ENCODE measurements at places on chromosomes 7 and 10.

GRCh38 chr7:47095946-47096345 is 486.0 kb downstream of the TNS3 start:
- DNase-seq = no peak

- no peak for DNase-seq
Measured at GRCh38 chr10:79585870-79586527, 24.7 kb upstream of the SFTPA1 start.

- no peak for DNase-seq
Measured at GRCh38 chr7:133985300-133985699, 141.8 kb upstream of the LRGUK start.

DNA sequence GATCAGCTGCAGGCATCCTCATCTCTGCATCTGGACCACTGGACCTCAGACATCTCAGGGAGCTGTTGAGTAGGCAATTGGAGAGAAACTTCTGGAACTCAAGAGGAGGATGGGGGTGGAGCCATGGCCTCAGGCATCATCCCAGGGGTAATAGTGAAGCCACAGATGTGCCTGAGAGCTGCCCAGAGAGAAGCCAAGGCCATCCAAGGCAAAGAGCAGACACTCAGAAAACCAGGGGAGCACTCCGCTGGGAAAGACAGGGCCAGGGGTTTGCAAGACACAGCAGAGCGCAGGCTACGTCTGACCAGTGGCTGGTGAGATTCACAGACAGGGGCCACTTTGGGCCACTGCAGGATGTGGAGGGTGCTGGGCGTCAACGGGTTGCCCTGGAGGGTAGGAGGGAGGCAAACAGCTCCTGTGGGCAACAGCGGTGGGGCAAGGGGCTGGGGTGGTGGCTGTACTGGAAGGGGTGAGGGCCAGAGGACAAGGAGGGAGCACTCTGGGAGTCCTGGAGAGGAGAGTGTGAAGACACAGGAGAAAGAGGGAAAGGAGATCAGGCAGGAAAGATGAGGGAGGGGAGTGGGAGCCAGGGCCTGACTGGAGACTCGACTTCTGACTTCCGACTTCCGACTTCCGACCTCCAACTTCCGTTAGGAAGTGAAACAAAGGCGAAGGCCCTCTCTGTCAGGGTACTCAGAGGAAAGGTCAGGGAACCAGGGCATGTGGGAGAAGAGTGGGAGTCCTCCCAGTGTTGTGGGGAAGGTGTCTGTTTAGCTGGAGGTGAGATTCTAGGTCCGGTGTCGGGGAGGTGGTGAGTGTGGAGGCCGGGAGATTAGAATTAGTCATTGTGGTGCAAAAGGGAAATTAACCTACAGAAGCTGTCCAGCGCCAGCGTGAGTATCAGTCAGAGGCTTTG is 69.7 kb upstream of the ANTXRL start:
- no peak for DNase-seq

DNA sequence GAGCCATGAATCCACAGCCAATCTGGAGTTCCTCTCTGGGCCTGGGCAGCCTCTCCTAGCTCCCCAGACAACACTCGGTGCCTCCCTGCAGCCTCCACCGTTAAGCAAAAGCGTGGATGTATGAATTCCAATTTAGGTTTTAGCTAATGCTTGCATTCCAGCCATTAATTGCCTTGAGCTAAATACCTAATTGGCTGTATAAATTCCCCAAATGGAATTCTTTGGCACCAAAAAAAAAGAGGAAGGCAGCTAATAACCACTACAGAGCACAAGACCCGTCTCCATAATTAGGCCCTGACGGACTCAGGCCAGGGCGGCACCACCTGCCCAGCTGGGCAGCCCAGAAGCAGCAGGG is 140.5 kb downstream of the PTPRN2 start:
- DNase-seq = no peak

DNA sequence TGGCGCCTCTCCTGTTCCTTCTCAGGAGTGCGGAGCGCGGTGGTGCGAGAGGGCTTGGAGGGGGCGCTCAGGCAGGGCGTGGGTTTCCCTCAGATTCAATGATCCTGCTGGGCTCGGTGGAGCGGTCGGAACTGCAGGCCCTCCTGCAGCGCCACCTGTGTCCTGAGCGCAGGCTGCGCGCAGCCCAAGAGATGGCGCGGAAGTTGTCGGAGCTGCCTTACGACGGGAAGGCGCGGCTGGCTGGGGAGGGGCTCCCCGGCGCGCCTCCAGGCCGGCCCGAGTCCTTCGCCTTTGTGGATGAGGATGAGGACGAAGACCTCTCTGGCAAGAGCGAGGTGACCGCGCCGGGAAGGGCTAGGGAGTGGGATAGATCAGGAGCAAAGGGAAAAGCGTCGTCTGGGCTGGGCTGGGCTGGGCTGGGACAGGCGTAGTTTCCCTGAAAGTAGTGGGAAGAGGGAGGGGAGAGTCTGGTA is 17.0 kb downstream of the FAM131B start:
- peak; percentile 56 for DNase-seq

DNA sequence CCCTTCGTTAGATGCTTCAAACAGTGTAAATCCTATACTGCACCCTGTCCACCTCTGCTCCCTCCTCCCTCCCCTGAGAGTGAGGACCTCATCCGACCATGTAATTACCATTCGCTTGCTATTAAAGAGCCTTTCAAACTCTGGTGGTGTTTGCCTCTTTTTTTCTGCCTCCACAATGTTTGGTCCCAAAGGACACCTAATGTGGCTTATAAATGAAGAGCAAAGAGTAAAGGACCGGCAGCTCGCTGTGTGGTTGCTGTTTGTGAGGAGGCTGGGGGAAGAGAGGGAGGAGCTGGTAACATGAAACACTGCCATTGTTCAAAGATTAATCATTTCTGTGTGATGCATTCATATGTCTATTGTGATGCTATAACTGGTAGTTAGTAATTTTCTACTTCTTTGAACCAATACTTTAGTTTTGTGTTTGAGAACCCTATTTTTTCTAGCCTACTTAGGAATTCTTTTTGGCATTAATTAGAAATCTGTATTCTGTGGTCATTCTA is 27.9 kb downstream of the MTURN start:
- no peak for DNase-seq

- no peak for DNase-seq
Measured at GRCh38 chr7:114148779-114149178, 230.0 kb upstream of the PPP1R3A start.

GRCh38 chr10:79144351-79145173 is 75.8 kb downstream of the ZMIZ1 start:
- DNase-seq = no peak

DNA sequence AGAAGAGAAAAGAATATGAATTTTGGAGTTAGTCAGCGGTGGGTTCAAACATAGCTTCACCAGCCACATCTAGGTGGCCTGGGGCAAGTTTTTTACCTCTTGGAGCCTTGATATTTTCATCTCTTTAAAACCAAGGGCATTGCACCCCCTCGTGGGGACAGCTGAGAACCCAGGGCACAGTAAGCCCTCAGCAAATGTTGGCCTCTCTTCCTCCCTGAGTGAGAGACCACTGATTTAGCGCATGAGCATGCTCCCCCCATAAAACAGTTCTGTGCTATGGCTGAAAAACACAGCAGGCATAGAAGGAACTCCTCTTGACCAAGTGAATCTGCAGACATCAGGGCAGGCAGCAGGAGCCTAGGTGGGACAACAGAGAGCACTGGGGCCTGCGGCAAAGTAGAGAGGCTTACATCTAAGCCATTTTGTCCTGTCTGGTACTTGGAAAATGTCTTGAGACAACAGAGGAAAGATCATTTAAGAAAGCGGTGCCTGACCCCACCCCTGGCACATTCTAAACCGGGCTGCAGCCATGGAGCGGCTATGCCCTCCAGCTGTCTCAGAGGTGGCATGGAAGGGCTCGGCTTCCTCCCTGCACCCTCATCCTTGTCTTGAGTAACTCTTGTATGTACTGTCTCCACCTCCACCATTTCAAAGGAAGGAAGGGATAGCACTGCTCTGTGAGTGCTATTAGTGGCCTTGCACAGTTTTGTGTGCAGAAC is 94.7 kb downstream of the ARHGAP22 start:
- DNase-seq = no peak

DNA sequence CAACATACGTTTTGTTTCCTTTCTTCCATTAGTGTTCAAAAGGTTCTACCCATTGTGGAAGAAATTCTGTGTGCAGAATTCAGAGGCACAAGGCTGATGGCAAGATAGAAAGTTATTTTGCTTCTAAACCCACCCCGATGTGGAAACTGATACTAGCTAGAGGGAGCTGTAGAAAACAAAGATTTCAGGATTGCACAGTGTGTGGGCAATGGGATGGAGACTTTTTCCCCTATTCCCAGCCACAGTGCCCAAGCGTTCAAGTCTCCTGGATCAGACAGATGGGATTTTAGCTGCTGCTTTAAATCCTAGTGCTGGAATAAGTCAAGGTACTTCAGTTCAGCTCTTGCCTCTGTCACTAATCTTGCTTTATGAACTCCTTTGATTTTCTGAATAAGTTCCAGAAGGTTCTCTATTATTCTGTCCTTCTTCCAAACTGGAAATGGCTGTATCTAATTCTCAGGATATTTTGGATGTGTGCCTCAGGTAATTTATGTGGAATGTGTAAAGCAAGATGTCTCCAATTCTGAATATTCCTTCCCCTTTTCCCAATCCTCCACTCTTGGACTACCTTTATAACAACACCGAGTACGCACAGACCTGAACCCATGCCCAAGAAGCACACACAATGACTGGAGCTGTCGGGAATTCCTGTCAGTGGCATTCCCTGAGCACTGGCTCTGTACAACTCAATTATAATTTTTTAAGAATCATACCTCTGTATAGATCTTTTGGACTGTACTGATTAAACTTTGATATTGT is 473.0 kb downstream of the PLXDC2 start:
- DNase-seq = no peak

- peak; percentile 75 for DNase-seq
Measured at GRCh38 chr7:47435889-47436312, 146.0 kb downstream of the TNS3 start.

DNA sequence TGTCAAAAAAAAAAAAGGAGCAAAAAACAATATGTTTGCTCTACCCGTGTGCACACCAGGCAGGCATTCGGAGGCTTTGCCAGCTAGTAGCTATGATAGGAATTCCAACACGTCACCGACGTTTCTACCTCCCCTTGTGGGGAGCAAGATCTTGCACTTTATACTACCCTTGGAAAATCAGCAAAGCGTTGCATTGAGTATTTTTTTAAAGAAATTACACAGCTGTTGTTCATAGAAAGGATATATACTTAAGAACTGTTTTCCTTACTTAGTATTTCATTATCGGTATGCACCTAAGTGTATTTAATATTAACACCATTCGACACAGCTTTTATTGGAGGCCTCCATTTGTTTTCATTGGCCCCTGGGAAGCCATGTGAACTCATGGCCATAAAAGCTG is 159.9 kb upstream of the MGMT start:
- DNase-seq = no peak

DNA sequence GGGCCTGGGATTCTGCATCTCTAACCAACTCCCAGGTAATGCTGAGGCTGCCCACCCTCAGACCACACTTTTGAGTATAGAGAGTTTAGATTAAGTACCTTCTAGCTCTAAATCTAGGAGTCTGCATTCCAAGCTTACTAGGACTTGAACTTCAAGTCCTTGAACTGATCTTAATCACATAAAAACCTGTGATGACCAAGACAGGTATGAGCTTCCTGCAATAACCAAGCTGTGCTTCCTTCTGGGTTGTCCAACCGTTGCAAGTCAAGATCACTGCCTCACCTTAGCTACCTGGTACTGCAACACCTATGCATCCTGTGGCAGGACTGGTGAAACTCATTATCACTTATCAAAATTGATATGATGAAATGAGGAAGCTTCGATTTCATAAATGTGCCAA is 32.9 kb upstream of the RAPGEF5 start:
- DNase-seq = no peak

Measured in thyroid gland (tissue), 4 donors.